Inflammatory macrophage treated with lipopolysaccharide for 1 hour (primary cell): ENCODE measurements at places on chromosomes 12 and 14.

DNA sequence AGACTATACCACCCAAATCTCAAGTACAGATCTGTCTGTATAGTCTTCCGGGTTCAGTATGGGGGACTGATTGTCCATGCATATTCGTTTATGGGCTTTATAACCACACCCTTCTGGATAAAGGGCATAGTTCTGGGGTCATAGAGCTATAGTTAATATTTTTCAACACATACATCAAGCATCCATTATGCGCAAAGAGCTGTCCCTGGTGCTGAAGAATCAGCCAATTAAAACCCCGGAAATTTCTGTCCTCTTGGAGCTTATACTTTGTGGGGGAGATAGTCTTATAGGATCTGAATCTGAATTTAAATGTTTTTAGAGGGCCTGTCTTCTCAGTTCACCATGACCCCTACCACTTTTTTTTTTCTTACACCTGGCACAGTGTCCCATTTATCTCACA lies 256.7 kb downstream of the SUDS3 start:
- no peak for DNase-seq

DNA sequence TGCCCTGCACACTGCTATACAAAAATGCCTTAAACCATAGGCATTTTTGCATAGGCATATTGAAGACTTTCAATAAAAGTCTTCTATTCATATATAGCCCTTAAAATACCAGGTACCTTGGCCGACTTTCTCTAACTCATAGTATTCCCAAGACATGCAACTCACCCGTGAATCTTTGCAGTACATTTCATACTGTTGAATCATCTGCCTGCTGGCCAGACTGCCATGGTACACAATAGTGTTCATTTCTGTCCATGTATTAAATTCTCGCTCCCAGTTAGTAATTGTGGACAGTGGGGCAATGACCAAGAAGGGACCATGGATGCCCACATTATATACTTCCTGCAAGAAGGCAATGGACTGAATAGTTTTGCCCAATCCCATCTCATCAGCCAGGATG lies 24.3 kb upstream of the SUPT16H start:
- DNase-seq: no peak

- DNase-seq: no peak
Measured at GRCh38 chr12:29204521-29204920, 55.4 kb downstream of the FAR2 start.

GRCh38 chr12:189622-189962 lies 24.4 kb downstream of the SLC6A12 start:
- DNase-seq: no peak

GRCh38 chr14:37819155-37820015 lies 224.0 kb downstream of the TTC6 start:
- DNase-seq: no peak

DNA sequence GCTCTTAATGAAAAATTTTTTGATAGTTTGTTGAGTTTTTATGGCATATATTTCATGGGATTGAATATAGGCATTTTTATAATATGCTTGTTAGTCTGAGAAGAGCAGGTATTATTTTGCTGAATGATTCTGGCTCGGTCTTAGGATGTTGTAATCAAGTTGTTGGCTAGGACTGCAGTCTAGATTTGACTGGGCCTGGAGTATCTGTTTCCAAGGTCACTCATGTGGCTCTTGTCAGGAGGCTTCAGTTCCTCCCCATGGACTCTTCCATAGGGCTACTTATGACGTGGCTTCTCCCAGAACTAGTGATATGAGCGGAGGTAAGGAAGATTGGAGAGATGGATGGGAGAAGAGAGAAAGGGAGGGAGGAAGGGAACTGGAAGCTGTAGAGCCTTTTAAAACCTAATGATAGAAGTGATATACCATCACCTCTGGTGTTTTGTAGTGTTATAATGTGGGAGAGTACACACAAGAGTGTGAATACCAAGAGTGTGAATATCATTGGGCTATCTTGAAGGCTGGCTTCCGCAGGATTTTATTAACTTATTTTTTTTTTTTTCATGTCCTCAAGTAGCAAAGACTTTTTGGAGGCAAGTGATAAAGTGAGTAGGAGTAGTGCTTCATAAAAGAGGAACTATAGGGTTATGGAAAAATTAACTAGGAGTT lies 4.4 kb downstream of the MNAT1 start:
- DNase-seq: no peak

DNA sequence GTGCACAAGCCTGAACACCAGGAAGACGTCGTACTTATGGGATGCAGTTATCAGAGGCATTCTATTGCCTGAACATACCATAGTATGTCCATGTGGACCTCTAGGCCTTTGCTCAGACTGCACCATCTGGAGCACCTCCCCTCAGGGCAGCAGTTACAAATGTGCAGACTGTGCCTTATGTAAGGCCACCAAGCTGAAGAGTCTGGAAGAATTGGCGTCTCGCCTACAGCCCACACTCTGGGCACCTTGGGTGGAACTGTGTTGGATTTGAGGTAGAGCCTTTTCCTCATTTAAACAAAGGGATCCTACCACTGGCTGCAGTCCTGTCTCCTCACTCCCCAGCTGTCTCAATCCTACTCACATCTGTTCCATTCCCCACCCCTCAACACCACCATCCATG lies 204.3 kb upstream of the FRMD6 start:
- no peak for DNase-seq

DNA sequence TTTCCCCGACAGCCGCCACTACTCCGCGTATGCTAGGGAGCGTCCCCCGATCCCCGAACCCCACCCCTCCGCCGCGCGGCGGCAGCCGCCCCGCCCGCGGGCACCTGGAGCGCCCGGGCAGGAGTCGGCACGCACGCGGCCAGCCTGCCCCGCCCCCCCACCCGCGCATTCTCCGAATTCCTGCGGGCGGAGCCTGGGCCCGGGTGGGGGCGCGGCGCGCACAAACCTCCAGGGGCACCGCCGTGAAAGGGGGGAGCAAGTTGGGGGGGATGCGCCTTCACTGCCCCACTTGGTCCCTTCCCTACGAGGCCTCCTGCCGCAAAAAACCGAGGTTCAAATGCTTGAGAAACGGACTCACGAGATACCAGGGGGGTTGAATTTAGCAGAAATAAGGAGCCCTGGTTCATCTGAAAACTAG lies 1.7 kb downstream of the AJUBA start:
- no peak for DNase-seq

DNA sequence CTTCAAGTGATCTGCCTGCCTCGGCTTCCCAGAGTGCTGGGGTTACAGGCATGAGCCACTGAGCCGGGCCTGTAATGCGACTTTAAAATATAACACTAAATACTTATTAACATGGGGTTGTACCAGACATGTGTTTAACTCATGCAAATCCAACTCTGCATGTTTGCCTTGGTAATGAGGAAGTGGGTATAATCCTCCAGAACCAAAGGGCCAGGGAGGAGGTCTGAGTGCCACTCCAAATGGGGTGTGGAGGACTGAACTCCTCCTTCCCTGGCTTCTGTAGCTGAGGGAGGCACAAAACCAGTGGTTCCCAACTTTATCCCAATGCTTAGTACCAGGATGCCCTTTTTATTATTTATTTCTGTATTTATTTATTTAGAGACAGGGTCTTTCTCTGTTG lies 61.6 kb upstream of the MED13L start:
- peak; percentile 52 for DNase-seq

DNA sequence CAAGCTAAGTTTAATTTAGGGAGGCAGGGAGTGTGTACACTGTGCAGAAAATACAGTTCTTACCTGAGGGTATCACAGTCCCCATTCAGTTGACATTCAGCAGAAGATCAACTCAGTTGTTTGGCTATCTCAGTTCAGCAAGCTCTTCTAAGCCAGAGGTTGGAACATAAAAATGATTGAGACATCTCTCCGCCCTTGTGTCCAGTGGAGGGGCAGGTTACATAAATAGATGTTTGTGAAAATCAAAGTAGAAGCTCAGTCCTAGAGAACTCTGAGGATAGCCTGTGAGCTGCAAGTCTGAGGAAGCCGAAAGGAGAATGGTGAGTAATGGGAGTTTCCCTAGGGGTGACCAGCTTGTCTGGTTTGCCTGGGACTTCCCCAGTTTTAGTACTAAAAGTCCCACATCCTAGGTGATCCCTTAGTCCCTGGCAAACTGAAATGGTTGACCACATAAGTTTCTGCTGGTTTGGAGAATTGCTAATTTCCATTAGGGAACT lies 251.4 kb upstream of the ATP2B1 start:
- peak; percentile 99 for DNase-seq

DNA sequence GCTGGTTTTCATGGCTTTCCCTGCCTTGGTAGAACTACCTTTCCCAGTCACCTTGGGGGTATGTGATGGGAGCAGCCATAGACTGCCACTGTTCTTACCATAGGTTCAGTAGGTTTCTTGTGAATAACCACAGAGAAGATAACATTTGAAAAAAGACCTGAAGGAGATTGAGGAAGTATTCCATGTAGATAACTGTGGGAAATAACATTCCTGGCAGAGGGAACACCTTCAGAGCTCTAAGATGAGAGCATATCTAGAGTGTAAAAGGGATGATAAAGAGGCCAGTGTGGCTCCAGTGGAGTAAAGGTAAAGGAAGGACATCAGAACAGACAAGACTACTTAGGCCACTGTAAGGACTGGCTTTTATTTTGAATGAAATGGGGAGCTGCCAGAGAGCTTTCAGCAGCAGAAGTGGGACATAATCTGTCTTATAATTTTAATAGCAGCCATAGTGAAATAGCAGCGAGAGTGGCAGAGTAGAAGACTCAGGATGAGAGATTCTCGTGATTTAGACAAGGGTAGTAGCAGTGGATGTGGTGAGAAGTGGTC lies 82.6 kb upstream of the KCNH3 start:
- no peak for DNase-seq

GRCh38 chr12:125683748-125684381 lies 618.6 kb downstream of the AACS start:
- no peak for DNase-seq

DNA sequence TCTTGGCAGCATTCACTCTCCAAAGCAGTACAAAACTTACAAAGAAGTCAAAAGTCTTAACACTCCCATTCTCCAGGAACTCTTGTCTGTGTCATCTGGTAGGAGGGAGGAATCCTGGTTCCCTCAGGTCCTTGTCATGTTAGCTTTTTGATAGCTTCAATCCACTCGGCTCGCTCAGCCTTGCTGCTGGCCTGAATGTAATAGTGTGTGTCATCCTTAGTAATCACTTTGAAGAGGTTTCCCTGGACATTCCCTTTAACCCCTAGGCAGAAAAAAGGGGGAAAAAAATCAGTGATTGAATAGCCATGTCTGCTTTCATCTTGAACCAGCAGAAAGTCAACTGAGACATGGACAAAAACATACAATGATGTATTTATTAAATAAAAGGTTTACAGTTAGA lies 24.8 kb downstream of the PLEK2 start:
- no peak for DNase-seq

- no peak for DNase-seq
Measured at GRCh38 chr14:79967453-79967852, 243.9 kb downstream of the DIO2 start.

DNA sequence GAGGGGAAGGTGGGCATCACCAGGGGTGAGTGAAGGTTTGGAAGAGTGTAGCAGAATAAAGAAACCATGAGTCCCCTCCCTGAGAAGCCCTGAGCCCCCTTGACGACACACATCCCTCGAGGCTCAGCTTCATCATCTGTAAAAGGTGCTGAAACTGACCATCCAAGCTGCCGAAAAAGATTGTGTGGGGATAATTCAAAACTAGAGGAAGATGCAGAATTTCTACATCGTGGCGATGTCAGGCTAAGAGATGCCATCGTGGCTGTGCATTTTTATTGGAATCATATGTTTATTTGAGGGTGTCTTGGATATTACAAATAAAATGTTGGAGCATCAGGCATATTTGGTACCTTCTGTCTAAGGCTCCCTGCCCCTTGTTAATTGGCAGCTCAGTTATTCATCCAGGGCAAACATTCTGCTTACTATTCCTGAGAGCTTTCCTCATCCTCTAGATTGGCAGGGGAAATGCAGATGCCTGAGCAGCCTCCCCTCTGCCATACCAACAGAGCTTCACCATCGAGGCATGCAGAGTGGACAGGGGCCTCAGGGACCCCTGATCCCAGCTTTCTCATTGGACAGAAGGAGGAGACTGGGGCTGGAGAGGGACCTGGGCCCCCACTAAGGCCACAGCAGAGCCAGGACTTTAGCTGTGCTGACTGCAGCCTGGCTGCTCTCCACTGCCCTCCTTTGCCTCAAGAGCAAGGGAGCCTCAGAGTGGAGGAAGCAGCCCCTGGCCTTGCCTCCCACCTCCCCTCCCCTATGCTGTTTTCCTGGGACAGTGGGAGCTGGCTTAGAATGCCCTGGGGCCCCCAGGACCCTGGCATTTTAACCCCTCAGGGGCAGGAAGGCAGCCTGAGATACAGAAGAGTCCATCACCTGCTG lies 7.0 kb downstream of the SERPINA1 start:
- DNase-seq: no peak

GRCh38 chr12:22743700-22744099 lies 118.7 kb downstream of the ETNK1 start:
- DNase-seq: no peak

GRCh38 chr12:96698965-96699364 lies 208.1 kb upstream of the NEDD1 start:
- DNase-seq: no peak

- DNase-seq: peak; percentile 35
Measured at GRCh38 chr14:34496679-34497513, 34.9 kb upstream of the SPTSSA start.

DNA sequence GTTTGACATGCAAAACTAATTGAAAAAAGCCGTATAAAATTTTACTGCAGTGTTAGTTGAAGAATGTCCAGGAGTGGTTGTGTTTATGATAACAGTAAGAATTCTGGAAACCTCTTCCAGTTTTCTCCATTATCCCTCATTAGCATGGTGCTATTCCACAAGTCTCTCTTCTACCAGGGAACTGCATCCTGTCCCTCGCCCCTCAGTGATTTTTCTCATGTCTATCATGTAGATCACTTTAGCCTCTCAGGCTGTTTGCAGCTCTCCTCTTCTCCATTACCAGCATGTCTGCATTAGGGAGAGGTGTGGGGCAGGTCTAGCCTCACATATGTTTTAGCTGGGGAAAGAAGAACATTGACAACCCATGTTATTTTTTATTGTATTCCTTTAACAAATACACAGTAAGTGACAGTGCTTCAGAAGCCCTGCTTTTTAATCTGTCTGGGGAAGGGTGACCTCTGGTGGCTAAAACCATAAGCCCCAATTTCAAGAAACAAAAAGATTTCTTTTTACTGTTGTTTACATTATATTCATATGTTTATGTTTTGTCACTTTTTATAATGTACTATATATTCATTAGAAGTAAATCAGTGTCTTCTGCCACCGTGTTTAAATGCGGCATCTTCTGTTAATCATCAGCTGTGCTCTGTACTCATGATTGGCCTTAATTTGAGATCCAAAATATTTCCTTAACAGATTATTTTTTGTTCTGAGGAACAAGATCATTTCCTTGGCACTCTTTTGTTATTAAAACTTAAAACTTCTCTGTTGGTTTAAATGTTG lies 70.7 kb downstream of the RASSF8 start:
- peak; percentile 67 for DNase-seq

DNA sequence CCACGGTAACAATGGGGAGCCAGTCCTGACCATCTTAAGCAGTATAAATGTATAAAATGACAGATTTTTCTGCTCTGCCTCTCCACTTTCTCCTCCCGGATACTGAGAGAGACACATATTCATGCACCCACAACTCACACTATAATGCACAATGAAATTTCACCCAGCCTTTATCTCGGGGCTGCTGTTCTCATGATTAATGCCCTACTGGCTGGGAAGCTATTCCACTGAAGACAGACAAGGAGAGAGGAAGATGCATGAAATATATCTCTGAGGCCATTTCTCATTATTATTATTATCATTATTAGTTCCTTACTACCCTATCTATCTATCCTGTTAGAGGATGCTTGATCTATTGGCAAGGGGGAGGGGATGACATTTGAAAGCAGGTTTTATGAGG lies 501.7 kb downstream of the DIO2 start:
- no peak for DNase-seq
